ENCODE measurements at places on chromosomes 13 and 19.

- no peak for DNase-seq
Observed at GRCh38 chr13:39602277-39602613, 748 bp downstream of the LHFPL6 start.

- no peak for DNase-seq
Observed at GRCh38 chr13:48946163-48946562, 29.5 kb upstream of the FNDC3A start.

- no peak for DNase-seq
Observed at GRCh38 chr13:76474966-76475365, 411.2 kb downstream of the KCTD12 start.

DNA sequence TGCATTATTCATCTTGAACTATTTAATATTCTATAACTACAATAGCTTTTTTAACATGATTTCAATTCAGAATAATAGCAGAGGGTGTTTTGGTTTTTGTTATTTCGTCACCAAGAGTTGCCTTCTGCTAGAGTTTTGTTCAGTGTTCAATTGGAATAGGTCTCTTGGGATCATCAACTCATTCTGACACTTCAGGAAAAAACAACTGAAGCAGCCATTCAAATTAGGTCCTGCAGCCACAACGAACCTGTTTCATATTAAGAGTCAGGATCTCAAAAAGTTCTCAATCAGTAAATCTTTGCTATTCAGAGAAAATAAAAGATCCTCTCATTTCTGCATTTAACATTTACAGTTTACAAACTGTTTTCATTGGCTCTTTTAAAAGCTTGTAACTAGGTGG is 2.4 kb upstream of the CHAMP1 start:
- no peak for DNase-seq

- DNase-seq: no peak
Observed at GRCh38 chr13:25657157-25657556, 285.4 kb downstream of the ATP8A2 start.

DNA sequence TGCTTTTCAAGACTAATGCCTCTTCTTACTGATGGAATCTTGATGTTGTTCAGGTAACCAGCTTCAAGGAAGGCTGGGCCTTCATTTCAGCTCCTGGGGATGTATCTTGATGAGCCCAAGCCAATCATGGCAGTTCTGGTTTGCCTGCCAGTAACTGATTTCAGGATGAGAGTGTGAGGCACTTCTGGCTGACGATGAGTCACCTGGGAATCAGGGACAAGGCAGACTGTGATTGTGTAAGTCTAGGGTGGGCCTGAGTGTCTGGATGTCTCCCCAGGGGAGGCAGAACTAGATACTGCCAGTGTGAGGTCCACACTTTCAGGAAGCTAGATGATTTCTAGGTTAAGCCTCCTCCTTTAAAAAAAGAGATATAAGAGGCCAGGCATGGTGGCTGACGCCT is 77.3 kb upstream of the KL start:
- no peak for DNase-seq

DNA sequence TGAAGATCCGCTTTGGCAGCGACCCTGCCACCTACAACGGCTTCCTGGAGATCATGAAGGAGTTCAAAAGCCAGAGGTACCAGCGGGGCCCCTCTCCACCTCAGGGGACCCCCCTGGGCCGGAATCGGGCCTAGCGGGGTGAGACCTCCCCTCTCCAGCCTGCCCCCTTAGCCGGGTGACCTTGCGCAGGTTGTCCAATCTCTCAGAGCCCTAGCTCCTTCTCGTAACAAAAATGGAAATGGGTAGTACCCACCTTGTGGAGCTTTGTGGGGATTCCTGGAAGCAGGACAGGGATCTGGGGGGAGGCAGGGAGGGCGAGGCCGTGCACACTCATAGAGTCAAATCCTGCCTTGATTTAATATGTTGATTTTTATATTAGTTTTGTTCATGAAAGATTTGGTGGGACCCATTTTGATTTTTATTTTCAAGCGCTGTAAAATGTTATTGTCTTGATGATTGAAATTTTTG is 658 bp downstream of the SIN3B start:
- no peak for DNase-seq

DNA sequence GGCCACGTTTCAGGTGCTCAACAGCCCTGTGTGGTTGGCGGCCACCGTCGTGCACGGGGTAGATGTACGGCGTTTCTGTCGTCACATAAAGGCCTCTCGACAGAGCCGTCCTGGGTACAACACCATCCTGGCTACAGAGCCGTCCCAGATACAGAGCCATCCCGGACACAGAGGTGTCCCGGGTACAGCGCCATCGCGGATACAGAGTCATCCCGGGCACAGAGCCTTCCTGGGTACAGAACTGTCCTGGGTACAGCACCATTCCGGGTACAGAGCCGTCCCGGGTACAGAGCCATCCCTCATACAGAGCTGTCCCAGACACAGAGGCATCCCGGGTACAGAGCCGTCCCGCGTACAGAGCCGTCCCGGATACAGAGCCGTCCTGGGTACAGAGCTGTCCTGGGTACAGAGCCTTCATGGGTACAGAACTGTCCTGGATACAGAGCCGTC is 222.7 kb upstream of the SOX1 start:
- no peak for DNase-seq

GRCh38 chr19:17565611-17566010 is 10.2 kb downstream of the COLGALT1 start:
- no peak for DNase-seq

DNA sequence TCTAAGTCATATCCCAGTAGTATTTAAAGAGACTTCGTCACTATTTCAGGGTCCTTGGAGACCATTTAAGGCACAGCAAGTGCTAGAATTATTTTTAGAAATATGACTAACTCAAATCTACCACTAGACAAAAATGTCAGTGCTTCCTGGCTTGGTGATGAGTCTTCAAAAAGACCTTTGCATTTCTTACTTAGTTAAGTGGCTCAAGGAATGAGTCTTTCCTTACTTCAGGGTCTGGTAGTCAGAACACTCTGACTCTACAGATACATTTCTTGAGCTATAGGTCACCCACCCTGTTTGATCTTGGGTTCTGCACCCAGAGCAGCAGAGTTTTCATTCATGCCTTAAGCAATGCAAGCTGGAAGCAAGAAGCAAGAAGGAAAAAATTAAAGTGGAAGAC is 191.0 kb upstream of the HTR2A start:
- no peak for DNase-seq

- no peak for DNase-seq
Observed at GRCh38 chr13:25753976-25754375, 297.8 kb downstream of the SHISA2 start.

- no peak for DNase-seq
Observed at GRCh38 chr19:48656840-48657474, 11.0 kb upstream of the CA11 start.

GRCh38 chr13:48975856-48976575 is at the start of gene FNDC3A:
TSS of gene FNDC3A (plus strand) at chr13:48975912. CDS start at chr13:49006191, 30,279 bp downstream.
- peak; percentile 77 for DNase-seq

GRCh38 chr19:11861301-11861700 is 12.8 kb downstream of the ZNF439 start:
- no peak for DNase-seq

- no peak for DNase-seq
Observed at GRCh38 chr13:40192858-40193257, 473.6 kb downstream of the FOXO1 start.

- peak; percentile 33 for DNase-seq
Observed at GRCh38 chr19:47813304-47813994, 8.3 kb upstream of the CRX start.

DNA sequence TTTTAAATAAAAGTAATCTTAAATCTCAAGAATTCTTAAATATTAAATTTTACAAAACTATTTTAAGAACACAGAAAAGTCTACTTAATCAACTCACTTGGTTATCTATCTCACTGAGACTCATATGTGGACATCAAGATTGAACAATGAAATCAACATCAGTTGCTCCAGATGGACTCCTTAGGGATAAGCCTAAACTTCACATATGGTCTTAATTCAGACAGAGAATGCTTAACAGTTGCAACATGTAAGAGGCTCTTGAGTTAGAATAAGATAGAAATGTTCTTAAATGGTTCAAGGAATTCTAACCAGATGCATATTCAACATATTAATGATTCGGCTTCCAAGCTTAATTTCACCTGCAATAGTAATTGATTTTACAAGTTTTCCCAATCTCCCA is 1730.9 kb downstream of the PCDH9 start:
- no peak for DNase-seq

- no peak for DNase-seq
Observed at GRCh38 chr19:21439201-21439751, 42.3 kb downstream of the ZNF493 start.

GRCh38 chr13:33968520-33969507 is 150.9 kb downstream of the RFC3 start:
- no peak for DNase-seq

GRCh38 chr19:19860756-19861390 is 4.8 kb upstream of the ZNF253 start:
- DNase-seq: no peak

GRCh38 chr19:47375694-47376588 is 26.8 kb downstream of the DHX34 start:
- no peak for DNase-seq

- DNase-seq: no peak
Observed at GRCh38 chr19:33507021-33507956, 14.3 kb downstream of the PEPD start.

- DNase-seq: no peak
Observed at GRCh38 chr13:111247552-111247951, 72.9 kb upstream of the TEX29 start.
